Effector CD8-positive, alpha-beta T cell (primary cell): ENCODE measurements at places on chromosomes 3 and 15.
A peak's percentile ranks its signal among the peaks of the same experiment; 100 is the strongest.

DNA sequence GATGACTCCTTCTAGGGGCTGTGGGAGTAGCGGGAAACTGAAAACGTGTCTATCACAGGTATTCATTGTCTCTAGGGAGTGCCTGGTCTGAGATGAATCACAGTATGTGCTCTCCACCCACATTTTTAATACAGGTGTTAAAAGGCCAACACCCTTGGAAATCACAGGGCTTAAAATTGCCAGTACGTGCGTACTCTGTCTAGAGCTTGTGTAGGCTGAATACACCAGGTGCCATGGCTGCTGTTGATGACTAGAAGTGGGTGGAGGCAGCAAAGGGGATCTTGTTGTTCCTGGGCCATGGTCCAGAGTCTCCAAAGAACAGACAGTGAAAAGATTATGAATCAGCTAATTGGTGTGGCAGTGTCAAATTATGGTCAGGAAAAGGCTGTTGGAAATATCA lies 35.1 kb upstream of the P3H2 start:
- DNase-seq, result no peak

DNA sequence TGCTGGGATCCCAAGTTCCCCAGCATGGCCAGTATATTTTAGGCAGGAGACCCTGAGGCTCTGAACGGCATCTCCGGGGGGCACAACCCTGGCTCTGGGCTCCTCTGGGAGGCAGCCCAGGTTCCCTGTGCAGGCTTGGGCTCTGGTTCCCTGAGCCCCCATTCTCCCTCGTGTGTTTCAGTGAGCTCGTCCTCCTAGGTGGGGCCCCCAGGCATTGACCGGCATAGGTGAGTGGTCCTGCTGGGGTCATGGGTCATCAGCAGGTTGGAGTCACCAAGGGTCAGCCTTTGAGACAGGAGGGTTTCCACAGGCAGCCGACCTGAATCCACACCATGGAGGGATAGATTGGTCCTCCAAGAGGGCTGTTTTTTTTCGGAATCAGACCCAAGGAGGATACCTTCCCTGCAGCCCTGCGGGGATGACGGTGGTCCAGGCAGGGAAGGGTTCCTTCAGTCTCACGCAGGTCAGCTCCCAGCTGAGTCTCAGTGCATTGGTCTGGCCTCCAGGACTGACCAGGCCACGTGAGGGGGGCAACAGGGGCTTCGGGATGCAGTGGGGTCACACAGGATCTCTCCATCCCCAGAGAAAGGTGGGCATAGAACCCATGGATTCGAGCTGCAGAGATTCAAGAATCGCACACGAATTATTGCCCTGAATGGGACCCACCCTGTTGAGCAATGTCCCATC lies 226.0 kb downstream of the SNRPN start:
- no peak for DNase-seq

DNA sequence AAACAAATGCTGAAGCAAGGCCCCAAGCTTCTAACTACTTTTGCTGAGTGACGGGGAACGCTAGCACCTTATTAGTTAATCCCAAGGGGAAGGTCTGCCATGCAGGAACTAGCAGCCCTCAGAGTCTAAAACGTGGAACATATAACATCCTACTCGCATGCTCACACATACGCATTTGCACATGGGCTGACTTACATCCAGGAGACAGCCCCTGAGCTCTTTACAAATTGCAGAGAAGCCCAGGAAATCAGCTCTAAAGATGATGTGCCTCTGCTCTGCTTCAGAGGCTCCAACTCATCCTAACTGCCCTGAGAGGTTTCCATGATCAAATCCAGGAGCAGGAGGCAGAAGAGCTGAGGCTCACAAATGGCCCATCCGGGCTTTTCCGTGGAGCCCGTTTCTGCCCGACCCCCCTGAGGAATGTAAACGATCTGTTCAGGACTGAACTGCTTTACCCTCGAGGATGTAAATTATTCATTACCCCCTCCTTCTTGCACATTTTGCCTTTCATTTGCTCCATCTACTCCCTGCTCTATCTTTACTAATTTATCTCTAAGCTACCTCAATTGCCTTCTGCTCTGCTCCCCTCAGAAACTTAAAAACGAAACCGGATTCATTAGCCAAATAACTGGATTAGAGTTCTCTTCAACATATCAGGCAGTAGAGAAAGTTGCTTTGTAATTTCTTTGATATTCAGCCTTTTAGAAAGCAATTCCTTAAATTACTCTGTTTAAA lies 141.9 kb upstream of the CCDC54 start:
- DNase-seq, result no peak

DNA sequence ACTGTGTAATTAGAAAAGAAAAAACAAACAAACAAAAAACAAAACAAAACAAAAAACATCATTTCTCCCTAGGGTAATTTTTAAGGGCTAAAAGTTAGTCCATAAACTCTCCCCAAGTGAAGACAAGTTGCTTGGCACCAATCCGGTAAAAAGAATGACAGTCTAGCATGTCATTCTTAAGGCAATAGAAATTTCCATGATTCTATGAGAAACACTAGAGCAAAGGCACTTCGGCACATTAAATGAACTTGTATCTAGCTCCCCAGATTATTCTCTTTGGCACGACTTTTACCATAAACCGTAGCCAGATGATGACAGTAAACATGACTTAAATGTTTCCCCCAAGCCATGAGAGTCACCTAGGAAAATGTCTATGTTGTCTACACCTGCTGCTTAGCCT lies 10.1 kb downstream of the COL8A1 start:
- DNase-seq, result no peak

DNA sequence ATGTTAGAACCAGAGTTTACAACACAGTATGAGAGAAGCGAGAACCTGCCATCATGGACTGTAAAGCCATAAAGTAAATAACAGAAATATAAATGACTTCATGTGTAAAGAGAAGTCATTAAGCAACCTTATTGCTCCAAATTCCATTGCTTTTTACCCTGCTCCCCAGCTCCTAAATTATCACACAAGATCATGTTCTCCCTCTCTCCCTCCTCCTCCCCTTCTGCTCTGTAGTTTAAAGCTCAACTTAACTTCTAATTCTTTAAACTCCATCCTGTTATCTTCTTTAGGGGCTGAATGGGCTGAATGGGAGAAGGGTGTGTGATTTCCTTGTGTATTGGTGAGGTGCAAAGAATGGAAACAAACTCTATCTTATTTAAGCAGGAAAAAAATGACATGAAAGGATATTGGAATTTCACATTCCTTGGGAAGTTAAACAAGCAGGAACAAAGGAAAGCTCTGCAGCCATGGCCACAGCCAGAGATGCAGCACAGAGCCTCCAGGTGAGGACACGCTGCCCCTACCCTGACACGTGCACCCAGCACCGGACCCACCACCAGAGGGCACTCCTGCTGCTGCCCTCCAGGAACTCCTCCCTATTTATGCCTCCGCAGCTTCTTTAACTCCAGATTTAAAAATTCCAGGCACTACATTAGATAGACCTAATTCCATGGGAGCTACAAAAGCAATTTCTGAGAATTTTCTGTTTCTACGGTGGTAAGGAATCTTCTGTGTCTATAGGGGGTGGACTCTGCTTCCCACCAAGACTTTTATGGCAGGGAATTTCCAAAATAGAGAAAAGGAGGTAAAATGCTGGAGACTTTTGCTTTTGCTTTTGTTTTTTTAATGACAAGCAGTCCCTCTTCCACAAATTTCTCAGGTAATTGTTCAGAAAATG lies 76.9 kb upstream of the ABI3BP start:
- DNase-seq, result peak; percentile 2

- no peak for DNase-seq
Observed at GRCh38 chr15:36230776-36231175, 348.6 kb upstream of the CDIN1 start.

- DNase-seq, result no peak
Observed at GRCh38 chr3:43180027-43180426, 74.1 kb upstream of the POMGNT2 start.

GRCh38 chr15:81292523-81293001 lies 31.4 kb downstream of the STARD5 start:
- peak; percentile 22 for DNase-seq

- no peak for DNase-seq
Observed at GRCh38 chr15:60799885-60800284, 320.9 kb upstream of the ICE2 start.

DNA sequence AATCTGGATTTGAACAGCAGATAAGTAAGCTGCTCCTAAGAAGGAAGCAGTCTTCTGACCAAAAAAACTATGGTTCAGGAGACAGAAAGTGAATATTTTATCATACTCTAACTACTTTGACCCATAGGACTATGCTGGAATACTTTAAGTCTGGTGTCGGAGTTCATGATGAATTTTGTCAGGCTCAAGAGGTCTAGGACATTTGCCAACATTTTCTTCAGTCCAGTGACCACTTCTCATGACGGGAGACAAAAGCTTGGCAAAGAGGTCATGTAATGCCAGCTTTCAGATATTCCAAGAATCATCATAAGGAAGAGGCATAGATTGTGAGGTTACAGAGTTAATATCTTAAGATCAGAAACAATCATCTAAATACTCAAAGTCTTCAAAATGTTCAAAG lies 20.5 kb upstream of the DCBLD2 start:
- DNase-seq, result no peak

GRCh38 chr3:10284496-10284895 lies 8.3 kb downstream of the GHRL start:
- no peak for DNase-seq

- DNase-seq, result no peak
Observed at GRCh38 chr15:26091184-26091583, 228.1 kb upstream of the ATP10A start.

- no peak for DNase-seq
Observed at GRCh38 chr3:22129101-22129500, 378.1 kb upstream of the ZNF385D start.

- DNase-seq, result no peak
Observed at GRCh38 chr3:134330883-134331810, 43.1 kb downstream of the AMOTL2 start.

- no peak for DNase-seq
Observed at GRCh38 chr3:42635111-42635510, 18.4 kb upstream of the ZBTB47 start.
